Activated B cell treated with CpG ODN at 0.5 μM for 24 hours (primary cell): ENCODE measurements at places on chromosomes 2 and 18.

DNA sequence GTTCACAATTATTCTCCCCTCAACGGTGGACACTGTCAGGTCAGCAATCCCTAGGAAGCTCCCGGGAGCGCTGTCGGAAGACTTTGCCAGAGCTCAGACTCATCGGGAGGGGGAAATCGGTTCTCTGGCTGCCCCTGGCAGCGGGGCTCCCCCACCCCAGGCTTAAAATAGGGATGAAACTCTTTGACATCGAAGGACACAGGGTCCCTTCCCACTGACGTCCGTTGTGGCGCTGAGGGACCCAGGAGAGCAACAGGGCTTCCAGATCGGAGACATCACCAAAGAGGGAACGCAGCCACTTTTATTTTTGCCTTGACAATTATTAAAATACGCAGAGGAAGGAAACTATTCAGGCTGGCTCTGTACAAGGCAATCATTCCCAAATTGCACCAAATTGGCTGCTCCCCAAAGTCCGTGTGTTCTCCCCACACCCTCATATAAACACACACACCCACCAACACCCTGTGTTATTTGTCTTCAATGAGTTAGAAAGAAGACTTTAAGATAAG is 249.0 kb downstream of the CDH20 start:
- no peak for DNase-seq
- no peaks in the 10 kb centered on the region for H3K36me3 ChIP-seq
- no peak overlapping the region for H3K4me3 ChIP-seq
- H3K27ac ChIP-seq, result no peak overlapping the region

DNA sequence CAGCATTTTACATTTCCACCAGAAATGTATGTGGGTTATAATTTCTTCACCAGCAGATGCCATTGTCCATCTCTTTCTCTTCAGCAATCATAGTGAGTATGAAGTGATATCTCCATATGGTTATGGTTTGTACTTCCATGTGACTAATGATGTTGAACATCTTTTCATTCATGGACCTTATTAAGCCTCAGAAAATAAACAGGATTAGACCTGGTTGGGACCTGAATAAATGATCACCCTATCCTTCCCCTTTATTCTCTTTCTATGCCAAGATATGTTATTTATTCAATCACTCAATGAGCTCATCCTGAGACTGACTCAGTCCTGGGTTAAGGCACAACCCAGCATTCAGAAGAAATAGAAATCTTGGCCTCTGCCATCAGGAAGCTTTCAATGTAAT is 86.6 kb downstream of the ANTXR1 start:
- no peaks in the 10 kb centered on the region for H3K36me3 ChIP-seq
- no peak overlapping the region for H3K27ac ChIP-seq
- H3K4me1 ChIP-seq, result no peaks in the 10 kb centered on the region
- peaks cover 12% of the 10 kb centered on the region for H3K27me3 ChIP-seq
- H3K4me3 ChIP-seq, result no peak overlapping the region

- no peak overlapping the region for H3K27ac ChIP-seq
- H3K4me1 ChIP-seq, result no peaks in the 10 kb centered on the region
- H3K36me3 ChIP-seq, result no peaks in the 10 kb centered on the region
- no peak overlapping the region for H3K4me3 ChIP-seq
- H3K27me3 ChIP-seq, result no peaks in the 10 kb centered on the region
Observed at GRCh38 chr2:95332036-95332435, 34.9 kb downstream of the KCNIP3 start.

- no peaks in the 10 kb centered on the region for H3K36me3 ChIP-seq
- no peak overlapping the region for H3K27ac ChIP-seq
- H3K4me3 ChIP-seq, result no peak overlapping the region
- no peaks in the 10 kb centered on the region for H3K27me3 ChIP-seq
- peaks cover 34% of the 10 kb centered on the region for H3K4me1 ChIP-seq
- DNase-seq, result no peak
Observed at GRCh38 chr2:145685383-145686050, 1165.6 kb upstream of the ZEB2 start.
